ENCODE measurements at places on chromosomes 4 and X. TPM values are rescaled to one million over a fixed set of nuclear protein-coding genes. Genes with fewer than 3 reads are reported as not detected.

Gene CXorf65
- not detected for total RNA-seq

Gene C1QTNF7
- total RNA-seq, result not detected

Gene AREG
- not detected for total RNA-seq

DNA sequence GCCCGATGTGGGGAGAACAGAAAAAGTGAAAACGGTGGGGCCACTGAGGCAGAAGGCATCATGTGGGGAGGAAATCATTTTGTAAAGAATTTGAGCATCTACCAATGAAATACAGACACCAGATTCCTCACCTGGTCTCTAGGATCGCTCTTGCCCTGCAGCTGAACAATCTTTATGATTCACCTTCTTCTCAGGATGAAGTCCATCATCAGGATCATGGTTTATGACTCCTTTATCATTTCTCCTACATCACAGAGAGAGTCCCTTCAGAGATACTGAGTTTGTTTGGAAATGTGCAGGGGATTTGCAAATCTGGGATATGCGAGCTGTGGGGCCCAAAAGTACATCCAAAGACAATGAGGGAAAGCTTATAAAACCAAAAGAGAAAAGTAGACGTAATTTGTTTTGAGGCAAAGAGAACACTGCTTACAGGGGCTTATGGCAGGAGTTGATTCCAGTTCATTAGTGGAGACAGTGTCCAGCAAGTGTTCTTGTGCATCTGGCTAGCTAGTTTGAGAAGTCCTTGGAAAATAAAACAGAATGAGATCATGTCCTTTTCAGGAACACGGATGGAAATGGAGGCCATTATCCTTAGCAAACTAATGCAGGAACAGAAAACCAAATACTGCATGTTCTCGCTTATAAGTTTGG, 15.3 kb upstream of the ANXA5 start:
- DNase-seq, result no peak

DNA sequence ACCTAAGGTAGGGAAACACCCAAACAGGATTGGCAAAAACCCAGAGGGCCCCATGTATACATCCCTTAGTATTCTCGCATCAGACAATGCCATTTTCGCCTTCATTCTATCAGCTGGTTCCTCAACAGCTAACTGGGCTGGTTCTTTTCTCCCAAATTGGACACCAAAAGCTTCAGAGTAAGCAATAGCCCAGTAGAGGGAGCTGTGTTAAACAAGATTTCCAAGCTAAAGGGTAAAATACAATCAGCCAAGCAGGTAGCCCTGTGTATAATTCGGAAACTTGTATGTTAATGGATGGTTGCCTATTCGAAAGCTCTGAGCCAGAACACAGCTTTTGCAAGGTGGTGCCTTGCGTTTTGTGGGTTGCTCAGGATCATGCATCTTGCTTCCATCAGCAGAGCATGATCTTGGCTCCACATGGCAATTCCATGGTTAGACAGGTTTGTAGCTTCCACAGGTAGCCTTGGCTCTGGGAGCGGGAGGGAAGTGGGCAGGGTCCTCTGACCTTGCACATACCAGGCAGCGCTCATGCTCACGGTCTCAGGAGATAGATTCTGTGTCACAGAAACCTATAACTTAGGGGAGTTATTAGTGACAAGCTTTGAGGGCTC, 115.2 kb upstream of the LNX1 start:
- peak; percentile 57 for DNase-seq

DNA sequence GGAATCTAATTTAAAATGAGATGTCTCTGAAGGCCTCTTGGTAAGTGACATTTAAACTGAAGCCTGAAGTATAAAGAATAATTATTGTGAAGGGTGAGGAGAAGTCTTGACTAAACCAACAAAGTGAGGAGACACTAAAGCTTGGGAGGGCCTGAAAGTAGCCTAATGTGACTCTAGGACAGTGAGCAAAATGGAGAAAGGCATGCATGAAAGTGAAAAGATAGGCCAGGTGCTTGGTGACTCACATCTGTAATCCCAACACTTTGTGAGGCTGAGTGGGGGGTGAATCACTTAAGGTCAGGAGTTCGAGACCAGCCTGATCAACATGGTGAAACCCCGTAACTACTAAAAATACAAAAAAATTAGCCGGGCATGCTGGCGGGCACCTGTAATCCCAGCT, 46.9 kb upstream of the SMARCAD1 start:
- no peak for DNase-seq

DNA sequence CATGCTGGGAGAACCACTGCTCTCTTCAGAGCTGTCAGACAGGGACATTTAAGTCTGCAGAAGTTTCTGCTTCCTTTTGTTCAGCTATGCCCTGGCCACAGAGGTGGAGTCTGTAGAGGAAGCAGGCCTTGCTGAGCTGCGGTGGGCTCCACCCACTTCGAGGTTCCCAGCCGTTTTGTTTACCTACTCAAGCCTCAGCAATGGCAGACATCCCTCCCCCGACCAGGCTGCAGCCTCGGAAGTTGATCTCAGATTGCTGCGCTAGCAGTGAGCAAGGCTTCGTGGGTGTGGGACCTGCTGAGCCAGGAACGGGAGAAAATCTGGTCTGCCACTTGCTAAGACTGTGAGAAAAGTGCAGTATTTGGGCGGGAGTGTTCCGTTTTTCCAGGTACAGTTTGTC, 118.9 kb downstream of the SLC10A6 start:
- DNase-seq, result no peak
